Cerebellum (tissue), 4 donors: ENCODE measurements at places on chromosomes 5 and 9. TPM values are rescaled to one million over a fixed set of nuclear protein-coding genes. Genes with fewer than 3 reads are reported as not detected.
A peak's percentile ranks its signal among the peaks of the same experiment; 100 is the strongest.

AMBP gene
- not detected for total RNA-seq

MELK gene
- 14.6 TPM for total RNA-seq

PPP6C gene
- total RNA-seq, result 23.1 TPM

CDX1 gene
- total RNA-seq, result not detected

DNA sequence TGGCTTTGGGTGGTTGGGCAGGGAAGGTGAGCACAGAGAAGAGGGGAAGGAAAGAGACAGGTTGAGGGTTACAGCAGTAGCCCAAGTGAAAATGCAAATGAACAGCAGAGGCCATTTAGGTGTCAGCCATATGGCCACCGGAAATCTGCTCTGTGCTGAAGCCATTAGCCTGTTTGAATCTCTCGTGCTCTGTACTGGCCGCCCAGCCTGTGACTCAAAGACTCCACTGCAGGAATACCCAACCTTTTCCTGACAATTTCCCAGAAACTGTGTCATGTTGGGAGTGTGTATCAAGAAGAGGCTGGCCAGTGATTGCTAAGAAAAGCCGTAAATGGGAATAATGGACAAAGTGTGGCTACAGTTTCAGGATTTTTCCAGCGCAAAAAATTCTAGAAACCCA lies 35.9 kb upstream of the RAI14 start:
- peak; percentile 44 for DNase-seq

DNA sequence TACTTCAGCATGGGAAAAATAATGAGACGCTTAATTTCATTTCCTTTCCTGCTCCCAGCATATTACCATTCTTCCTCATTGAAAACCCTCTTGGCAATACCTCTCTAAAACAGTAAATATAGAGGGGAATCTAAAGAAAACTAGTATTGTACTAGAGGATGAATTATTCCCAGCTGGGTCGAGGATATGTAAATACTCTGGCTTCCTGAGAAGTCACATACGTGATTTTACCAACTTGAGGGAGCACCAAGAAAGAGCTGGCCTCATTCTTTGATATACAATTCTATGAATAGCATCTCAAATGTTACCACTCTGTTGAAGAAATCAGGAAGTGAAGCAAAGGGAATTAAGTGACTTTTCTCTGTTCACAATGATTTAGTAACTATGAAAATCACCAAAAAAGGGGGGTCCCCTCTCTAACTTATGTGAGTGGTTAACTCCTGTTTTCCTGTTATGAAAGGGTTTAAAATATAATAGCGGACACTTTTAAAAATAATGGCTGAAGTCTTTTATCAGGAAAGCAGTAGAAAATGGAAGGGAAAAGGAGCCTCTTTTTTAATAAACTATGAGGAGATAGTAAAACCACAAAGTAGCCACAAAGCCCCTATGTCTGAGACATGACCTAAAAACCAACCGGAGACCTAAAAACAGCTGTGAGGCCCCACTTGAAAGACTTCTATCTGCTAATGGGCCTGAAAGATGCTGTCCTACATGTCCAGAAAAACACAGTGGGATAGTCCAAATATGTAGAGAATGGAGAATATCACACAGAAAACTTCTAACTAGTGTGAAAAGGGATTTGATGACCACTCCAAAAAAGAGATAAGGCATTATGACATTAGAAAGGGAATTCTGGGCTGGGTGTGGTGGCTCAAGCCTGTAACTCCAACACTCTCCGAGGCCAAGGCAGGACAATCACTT lies 42.6 kb downstream of the LPAR1 start:
- DNase-seq, result no peak

- DNase-seq, result no peak
These were observed 47.5 kb downstream of the MRPL36 start for GRCh38 chr5:1751864-1752822.

GRCh38 chr5:95866435-95867040 lies 44.0 kb upstream of the GLRX start:
- no peak for DNase-seq

- DNase-seq, result peak; percentile 47
These were observed 236.1 kb downstream of the ASTN2 start for GRCh38 chr9:117178596-117179375.

DNA sequence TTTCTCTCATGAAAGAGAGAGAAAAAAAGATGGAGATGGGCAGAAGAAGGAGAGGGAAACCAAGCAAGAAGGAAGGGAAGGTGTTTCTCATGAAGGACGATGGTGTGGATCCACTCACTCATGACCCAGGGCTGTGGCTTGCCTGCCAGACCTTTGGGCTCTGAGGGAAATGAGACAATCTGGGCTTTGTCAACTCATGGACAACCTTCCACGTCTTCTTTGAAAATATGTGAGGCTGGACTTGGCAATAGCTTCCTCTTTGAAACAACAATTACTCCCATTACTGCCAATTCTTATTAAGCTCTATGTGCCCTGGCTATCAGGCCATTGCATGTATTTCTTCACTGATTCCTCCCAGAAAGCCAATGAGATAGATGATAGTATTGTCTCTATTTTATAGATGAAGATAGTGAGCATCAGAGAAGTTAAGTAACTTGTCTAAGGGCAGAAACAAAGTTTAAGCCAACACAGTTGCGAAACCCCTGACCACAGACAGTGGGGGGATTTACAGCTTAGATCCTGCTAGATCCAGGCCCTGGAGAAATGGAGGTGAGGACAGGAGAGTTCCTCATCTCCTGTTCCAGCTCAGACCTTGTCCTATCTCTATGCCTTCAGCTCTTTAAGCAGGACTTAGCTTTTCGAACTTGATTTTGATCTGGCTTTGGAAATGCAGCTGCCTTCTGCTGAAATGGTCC lies 132.4 kb downstream of the GCNT1 start:
- DNase-seq, result no peak

GRCh38 chr9:38183994-38184568 lies 115.1 kb upstream of the SHB start:
- no peak for DNase-seq

DNA sequence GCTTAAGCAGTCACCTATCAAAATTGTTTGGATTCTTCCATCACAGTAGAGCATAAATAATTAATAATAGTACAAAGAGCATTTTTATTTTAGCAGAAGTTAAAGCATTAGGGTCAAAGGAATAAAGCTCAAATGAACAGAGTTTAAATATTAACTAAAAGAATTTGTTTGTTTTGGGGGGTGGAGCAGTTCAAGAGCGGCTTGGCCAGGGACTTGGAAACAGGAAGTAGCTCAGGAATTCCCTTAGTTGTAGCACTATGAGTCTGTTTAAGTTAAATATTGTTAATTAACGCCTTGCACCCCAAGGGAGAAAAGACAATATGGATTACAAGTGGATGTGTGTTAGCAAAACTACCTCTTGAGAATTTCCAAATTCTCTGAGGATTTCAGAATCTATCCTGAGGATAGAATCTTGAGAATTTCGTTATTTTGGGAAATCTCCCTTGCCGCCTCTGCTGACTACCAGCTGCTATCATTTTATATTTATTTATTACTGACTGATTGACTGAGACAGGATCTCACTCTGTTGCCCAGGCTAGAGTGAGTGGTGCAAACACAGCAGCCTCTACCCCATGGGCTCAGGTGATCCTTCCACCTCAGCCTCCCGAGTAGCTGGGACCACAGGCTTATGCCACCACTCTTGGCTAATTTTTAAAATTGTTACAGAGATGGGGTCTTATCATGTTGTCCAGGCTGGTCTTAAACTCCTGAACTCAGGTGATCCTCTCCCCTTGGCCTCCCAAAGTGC lies 96.7 kb upstream of the CHD1 start:
- DNase-seq, result no peak

DNA sequence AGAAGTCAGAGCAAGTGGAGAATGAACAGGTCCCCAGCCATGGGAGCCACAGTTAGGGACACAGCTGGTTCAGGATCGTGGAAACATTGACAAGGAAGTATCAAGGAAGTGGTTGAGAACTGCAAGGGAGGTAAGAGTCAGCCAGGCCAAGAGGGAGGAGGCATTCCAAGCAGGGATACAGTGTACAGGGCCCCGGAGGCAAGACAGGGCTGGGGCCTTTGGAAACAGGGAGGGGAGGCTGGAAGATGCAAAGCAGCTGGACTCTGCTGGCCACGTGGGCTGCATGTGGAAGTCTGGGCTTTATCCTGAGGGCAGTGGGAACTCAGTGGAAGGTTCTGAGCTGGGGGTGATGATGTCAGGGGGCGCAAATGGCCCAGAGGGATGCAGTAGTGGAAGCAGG lies 14.2 kb downstream of the CCDC180 start:
- DNase-seq, result no peak
